Left colon (tissue), 2 donors: ENCODE measurements at places on chromosomes 11 and 22.
A peak's percentile ranks its signal among the peaks of the same experiment; 100 is the strongest.

DNA sequence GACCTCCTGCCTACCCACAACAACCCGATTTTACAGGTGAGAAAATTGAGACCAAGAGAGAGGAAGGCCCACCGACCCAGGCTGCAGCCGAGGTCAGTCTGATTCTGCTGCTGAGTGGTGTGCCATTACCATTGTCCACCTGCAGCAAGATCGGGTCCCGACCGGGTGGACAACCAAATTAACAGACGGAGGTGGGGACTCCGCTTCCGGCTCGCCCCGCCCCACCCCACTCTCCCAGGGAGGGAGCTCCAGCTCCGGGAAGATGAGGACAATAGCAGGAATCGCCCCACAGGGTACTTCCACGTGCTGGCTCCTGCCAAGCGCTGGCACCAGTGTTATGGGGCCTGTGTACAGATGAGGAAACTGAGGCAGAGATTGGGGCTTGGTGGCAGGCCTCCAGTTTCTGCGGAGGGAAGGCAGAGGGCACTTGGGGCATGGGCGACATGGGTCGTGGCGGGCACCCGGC is 425 bp upstream of the KDELR3 start:
- peak; percentile 55 for DNase-seq

DNA sequence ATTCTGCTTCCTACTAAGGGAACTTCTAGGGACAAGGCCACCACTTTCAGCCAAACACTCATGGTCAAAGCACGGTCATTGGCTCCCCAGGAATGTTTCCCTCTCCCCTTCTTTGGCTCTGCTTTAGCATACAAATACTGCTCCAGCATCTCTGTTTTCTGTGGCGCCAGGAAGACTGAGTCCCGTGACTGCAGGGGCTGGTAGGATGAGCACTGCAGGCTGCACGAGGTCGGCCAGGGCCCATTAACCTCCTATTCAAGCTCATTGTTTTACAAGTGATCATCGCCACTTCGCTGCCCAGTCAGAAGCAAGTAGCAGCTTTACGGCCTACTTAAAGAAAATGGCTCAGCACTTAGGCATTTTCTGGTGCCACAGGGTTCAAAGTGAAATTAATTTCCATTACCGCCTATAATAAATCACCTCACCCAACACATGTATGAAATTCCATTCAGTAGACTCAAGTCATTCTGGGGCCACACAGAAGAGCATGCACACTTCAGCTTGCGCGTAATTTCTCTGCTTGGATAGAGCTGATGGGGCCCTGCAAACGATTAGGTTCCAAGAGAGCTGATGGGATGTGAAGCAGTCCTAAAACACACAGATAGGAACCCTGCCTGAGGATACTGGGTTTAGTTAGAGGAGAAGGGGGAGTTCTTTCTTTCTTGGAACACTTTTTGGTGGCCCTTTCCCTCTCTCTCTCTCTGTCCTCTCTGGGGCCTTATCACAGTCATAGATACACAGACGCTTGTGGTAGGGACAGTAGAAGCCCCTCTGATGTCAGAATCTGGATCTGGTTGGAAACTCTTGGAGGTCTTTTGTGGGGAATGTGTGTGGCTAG is 173.7 kb downstream of the KIF18A start:
- DNase-seq = no peak

GRCh38 chr11:27882066-27882697 is 181.9 kb upstream of the BDNF start:
- DNase-seq = no peak

- no peak for DNase-seq
These were observed 47.6 kb upstream of the PARVG start for GRCh38 chr22:44133161-44133560.

DNA sequence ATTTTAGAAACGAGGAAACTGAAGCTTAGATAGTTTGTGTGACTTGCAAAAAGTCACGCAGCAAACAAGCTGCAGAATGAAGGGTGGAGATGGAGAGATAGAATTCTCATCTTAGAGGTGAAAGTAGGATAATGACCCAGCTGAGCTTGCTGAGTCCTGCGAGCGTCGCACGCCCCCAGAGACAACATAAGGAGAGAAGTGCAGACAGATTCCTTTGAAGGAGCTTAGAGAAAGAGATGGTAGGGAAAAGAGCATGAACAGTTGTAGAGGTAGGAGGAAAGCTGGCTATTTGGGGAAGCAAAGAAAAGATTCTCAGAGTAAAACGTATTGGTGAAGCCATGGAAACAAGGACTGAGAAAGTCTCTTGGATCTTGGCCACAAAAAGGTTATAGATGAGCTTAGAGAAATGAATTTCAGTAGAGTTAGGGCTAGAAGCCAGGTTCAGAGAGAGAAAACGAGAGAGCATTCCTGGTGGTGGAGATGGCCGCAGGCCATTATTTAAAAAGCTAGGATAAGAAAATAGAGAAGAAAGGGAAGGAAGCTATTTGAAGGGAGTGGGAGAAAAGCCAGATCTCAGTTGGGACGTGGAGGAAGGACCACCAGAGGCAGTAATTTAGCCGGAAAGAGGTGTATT is 44.8 kb downstream of the FAM83F start:
- DNase-seq = no peak

- no peak for DNase-seq
These were observed 1.0 kb downstream of the C11orf96 start for GRCh38 chr11:43943372-43943930.

DNA sequence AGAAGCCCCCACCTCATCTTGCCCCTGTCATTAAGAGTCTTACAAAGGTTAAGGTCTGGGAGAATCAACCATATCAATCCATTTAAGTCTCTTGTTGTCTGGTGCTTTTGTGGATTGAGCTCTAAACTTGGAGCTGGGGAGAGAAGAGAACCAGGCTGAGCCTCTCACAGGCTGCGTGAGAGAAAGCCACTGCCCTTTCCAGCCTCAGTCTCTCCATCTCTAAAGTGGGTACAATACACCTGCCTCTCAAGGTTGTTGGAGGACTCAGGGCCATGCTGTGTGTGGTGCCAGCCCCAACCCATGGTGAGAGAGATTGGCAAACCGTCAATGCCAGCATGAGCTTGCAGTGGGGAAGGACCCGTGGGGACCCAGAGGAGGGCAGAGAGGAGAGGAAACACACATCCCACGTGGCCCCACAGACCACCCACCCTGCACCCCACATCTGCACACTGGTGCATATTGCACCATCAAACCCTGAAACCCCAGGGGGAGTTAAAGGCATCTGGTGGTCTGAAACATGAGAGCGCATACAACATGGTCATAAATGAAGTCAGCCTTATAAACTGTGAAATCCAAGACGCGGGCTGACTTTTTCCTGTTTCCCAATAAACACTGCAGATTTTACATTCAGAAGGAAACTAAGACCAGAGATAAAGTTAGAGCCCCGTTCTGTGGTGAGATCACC is 27.5 kb upstream of the FBLN1 start:
- DNase-seq = no peak

- no peak for DNase-seq
These were observed 6.9 kb downstream of the SCN2B start for GRCh38 chr11:118169300-118170140.

DNA sequence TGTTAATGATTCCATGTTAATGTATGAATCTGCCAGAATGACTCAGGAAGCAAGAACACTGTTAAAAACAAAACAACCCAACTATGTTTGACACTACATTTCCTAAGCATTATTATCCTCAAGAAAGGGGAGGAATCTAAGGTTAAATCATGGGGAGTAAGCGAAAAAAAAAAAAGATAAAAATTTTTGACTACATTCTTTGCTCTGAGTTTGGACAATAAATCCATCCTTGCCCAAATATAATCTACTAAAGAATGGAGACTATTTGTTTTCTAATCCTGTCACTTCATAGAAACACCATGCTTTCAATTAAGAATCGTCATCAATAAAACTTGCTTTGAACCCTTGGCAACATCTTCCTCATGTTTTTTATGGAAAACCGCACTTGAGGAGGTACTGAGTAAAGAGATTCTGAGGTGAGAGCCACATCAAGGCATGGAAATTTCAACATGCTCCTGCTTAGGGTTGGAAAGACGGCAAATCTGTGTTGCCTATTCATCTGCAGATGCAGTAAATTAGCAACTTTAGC is 9.7 kb downstream of the MAML2 start:
- no peak for DNase-seq

DNA sequence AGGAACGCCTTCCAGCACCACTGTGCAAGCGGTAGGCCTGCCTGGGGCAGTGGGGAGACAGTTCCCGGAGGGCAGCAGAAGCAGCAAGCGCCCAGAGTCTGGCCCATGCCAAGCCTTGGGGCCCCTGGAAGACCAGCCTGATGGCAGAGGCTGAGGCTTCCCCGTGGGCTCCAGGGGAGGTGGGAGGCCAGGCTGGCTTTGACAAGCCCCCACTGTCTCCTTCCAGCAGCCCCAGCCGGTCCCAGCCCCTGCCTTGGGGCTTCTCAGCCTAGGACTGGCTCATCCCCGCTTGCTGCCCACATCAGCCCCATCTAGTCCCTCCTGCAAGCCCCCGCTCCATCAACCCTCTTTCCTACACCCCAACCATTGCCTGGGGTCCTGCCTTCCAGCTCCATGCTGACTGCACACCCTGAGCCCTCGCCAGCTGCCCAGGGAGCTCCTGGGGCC is 46.7 kb downstream of the IGF2 start:
- no peak for DNase-seq

GRCh38 chr22:50206599-50206998 is 5.8 kb downstream of the SELENOO start:
- no peak for DNase-seq

DNA sequence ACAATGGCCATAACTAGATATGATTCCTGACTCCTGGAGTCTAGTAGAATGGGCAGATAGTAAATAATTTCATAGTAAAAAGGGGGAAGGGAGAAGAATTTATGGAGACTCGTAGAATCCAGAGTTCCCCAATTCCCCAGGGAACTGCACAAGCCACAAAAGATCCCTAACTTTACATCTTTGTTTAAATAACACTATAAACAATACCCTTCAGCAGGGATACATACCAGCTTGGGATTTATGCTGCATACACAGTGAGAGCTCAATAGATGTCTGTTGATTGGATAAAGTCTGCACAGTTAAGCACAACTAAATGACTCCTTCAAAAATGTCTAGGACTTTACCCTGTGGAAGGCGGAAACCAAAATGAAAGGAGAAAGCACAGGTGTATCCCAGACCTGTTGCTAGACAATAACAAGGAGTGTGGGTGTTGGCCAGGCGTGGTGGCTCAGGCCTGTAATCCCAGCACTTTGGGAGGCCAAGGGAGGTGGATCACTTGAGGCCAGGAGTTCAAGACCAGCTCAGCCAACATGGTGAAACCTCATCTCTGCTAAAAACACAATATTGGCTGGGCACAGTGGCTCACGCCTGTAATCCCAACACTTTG is 6.8 kb downstream of the SLC35F2 start:
- DNase-seq = peak; percentile 54

GRCh38 chr11:110450246-110450645 is 20.5 kb downstream of the FDX1 start:
- DNase-seq = no peak

DNA sequence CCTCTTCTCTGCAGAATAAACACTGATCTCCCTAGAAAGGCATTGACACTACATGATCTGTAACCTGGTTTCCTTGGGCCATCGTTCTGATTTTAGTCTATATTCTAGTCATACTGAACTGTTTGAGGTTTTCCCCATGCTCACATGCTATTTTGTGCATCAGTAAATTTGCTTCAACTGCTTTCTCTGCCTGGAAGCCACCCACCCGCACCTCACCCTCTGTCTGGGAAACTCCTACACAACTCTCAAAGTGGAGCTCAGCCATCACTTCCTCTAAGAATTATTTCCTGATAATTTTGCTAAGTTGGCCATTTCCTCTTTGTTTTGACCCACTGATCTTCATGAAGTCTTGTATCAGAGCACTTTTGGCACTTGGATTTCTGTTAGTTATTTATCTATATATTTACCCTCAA is 36.1 kb downstream of the MMP20 start:
- no peak for DNase-seq

GRCh38 chr11:31355817-31356216 is 13.7 kb downstream of the DCDC1 start:
- DNase-seq = no peak

- DNase-seq = no peak
These were observed 27.6 kb downstream of the CHKA start for GRCh38 chr11:68093565-68093964.

GRCh38 chr11:32033491-32033890 is 57.4 kb upstream of the RCN1 start:
- DNase-seq = no peak

DNA sequence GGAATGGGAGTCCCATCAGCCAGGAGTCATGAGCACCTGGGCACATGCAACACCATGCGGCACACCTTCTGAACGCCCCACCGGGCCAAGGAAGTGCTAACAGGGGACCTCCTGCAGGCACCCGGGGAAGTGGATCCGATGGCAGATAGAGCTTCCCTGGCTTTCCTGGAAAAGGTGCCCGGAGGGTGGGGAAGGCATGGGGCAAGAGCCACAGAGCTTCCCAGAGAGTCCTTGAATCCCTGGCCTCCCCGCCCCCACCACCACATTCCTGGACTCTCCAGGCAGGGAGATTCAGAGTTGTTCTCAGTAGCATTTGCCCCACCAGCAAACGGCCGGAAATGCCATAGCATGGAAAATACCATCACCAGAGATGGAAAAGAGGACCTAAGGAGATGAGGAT is 8.3 kb downstream of the TRIM29 start:
- DNase-seq = peak; percentile 24

- no peak for DNase-seq
These were observed 138.4 kb downstream of the SLC17A6 start for GRCh38 chr11:22476589-22476988.

DNA sequence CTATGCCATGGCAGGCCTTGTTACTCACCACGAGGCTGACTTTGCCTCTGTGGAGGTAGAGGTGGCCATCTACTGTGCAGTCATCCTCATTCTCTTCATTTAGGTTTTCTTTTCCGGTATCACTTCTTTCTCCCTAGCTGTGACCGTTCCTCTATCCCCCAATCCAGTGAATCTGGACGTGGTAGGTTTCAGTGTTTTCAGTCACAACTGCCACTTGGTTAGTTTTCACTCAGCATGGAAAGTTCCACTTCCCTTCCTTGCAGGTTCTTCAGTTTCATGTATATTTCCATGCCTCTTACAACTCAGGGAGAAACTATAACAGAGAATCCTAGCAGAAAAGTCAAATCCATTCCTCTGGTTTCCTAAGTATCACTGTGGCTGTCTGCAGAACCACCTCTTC is 1.9 kb downstream of the HPS4 start:
- no peak for DNase-seq

- peak; percentile 79 for DNase-seq
These were observed 57.8 kb downstream of the PPFIBP2 start for GRCh38 chr11:7571640-7572000.

DNA sequence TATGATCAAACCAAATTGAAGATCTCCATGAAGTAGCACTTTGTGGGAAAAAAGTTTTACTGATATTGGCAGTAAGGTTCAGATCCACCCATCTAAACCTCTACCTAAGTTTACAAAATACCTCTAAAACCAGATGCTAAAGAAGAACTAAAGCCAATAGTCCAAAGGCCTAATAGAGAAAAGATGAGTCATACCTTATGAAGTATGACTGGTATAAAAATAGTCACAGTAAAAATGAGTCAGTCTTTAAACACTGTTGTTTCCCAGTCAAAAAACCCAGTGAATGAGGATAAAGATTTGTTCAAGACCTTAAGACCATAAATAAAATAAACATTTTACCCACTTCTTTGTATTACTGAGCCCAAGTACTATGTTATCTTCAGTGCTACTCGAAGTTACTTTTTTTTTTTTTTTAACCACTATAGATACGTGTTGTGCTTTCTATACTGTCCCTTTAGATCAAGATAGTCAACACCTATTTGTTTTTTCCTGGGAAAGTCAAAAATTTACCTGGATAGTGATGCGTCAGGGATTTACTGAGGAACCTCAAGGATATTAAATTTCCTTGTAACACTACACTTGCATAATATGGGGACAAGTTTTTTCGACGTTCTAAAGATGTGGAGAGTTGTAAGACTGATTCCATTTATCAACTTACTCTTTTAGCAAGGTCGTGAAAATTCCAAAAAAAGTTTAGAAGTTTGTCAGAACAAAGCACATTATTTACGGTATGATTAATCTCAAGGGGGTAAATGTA is 87.3 kb downstream of the CCDC73 start:
- DNase-seq = no peak
